ENCODE measurements at places on chromosomes 3 and 15. TPM values are rescaled to one million over a fixed set of nuclear protein-coding genes. Genes with fewer than 3 reads are reported as not detected.

Gene LMLN
- 3.1 TPM for polyA plus RNA-seq

Gene CLDND1
- polyA plus RNA-seq: 162 TPM

Gene PLA2G4D
- not detected for polyA plus RNA-seq

Gene LEKR1
- 0.14 TPM for polyA plus RNA-seq

Gene THAP10
- 7.2 TPM for polyA plus RNA-seq
